Renal cortex interstitium (tissue), 15 donors: ENCODE measurements at places on chromosomes 4 and X. TPM values are rescaled to one million over a fixed set of nuclear protein-coding genes. Genes with fewer than 3 reads are reported as not detected.

DNA sequence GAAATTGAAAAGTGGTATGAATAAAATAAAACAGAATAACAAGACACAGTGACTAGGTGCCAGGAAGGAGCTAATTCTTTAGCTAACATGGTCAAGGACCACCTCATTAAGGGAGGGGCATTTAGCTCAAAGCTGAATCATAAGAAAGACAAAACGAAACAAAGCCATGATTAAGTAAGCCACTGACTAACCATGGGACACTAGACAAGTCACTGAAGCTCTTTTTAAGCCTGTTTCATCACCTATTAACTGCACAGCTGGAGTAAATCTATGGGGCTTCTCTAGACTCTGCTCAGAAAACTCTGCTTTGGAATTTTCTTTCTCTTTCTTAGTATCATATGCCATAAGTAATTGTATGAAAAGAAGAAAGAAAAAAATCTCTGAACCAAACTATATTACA is 49.8 kb upstream of the C1QTNF7 start:
- no peak for DNase-seq

DNA sequence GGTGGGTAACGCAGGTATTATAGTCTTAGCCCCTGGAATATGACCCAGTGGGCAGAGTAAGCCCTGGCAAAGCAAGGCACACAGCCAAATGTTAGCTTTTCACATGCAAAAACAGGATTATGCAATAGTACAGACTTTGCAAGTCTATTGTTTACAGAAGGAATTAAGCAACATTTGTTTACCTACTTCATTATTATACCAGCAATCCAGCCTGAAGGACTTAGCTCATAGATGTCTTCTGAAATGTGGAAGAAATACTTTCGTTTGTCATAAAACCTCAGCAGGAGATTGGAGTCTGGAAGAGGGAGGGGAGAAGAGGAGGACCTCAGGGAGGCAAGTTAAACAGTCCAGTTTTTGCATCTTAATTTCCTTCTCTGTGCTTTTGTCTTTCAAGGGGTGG is 226.7 kb upstream of the CENPE start:
- DNase-seq = no peak

DNA sequence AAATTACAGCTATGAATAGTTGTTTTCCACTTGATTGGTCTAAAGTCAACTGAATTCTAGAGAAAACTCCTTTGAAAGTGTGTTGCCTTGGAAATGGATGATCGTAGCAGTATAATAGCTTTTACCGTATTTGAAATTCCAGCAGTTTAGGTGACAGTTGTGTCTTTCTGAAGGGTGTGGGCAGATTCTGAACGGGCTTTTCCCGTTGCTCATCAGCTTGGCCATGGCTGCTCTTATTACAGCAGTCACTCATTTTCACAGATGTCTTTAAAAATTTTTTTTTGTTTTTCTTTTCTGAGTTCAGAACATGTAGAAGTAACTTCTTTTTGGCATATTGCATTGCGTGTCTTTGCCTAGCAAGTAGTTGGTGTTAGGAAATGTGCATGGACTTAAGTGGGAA is 69.6 kb upstream of the SLC4A4 start:
- no peak for DNase-seq

DNA sequence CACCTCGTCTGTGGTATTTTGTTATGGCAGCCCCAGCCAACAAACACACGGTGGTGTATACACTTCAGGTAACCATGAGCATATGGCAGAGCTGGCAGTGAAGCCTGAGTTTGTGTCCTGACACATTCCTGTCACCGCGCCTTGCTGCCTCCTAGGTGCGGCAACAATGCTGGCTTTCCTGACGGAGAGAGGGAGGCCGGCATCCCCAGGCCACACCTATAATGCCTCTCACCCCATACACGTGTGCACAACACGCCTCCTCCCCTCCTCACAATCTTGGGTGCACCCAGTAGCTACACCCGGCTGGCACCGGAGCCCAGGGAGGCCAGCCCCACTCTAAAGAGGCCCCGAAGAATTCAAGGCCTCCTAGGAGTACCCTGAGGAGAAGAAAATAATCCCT is 158.5 kb downstream of the NSUN7 start:
- DNase-seq = no peak

DNA sequence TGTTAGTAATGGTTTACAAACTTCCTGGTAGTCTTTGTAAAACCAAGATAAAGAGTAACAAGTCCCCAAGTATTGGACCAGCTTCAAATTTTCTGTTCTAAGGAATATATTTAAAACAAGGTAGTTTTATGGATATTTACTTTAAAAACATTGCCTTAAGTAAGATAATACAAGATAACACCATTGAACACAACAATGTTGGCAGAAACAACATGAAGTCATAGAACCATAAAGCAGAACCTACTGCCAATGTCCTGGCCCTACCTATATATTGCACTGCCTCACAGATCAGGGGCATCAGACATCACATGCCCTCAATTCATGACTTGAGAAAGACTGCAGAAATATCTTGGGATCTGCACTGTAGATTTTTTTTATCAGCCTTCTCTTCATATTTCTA is 1176.2 kb downstream of the PCDH7 start:
- no peak for DNase-seq

- DNase-seq = no peak
Measured at GRCh38 chr4:88308587-88308986, 24.2 kb upstream of the PPM1K start.

DNA sequence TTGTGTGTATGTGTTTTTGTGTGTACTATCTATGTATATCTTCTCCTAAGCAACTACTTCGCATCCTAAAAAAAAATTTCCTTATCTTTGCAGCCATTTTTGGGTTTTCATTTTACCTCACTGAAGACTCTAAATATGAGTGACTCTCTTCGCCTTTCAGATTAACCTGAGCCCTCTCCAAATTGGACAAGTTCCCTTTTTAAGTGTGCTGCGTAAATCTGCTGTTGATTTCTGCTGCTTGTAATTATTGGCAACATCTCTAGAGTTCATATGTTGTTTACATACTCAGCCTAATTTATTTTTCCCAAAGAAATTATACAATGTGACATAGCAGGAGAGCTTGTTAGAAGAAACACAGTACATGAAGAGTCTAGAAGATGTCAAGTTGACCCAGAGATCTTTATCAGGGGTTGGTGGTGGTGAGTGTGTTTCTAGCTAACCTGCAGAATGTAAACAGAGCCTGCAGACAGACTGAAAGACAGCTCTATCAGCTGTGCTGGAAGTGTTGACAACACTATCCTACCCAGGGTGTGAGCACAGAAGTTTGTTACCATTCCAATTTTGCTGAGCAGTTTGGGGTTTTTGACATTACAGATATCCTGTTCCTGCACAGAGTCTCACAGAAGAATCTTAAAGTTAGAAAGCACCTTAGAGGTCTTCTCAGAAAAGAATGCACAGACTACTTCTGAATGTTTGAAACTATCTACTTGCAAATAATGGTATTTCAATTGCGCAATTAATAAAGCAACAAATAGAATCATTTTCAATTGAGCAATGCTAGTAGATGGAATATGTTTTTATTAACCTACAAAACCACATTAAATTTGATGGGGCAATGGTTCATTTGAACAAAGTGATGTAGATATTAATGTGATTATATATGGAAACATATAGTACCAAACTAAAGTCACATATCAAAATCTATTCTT is 12.5 kb downstream of the SOX3 start:
- no peak for DNase-seq

- DNase-seq = no peak
Measured at GRCh38 chr4:6150046-6150735, 50.2 kb downstream of the JAKMIP1 start.

The CNKSR2 gene
- 1.4 TPM for polyA plus RNA-seq

The ZAR1 gene
- polyA plus RNA-seq = not detected

The FAM90A26 gene
- 0.20 TPM for polyA plus RNA-seq

The CT83 gene
- polyA plus RNA-seq = not detected

The PAGE2B gene
- polyA plus RNA-seq = not detected

The MTNR1A gene
- polyA plus RNA-seq = 1.9 TPM

The POU4F2 gene
- polyA plus RNA-seq = not detected

The CT45A10 gene
- polyA plus RNA-seq = not detected

The SPIN2A gene
- polyA plus RNA-seq = 3.6 TPM

The DNAAF6 gene
- 0.06 TPM for polyA plus RNA-seq

The SPANXD gene
- polyA plus RNA-seq = not detected

The COL4A5 gene
- 107 TPM for polyA plus RNA-seq
